ENCODE measurements at places on chromosomes 5 and 9. TPM values are rescaled to one million over a fixed set of nuclear protein-coding genes. Genes with fewer than 3 reads are reported as not detected.

SAPCD2 gene
- 24.9 TPM for total RNA-seq

IRX2 gene
- total RNA-seq = 2.8 TPM

ORM2 gene
- total RNA-seq = not detected

KCNN2 gene
- 4.7 TPM for total RNA-seq

PCDHGB4 gene
- 13.9 TPM for total RNA-seq

DMGDH gene
- 0.73 TPM for total RNA-seq

PRRT1B gene
- 71.4 TPM for total RNA-seq

ARSI gene
- 2.4 TPM for total RNA-seq

TYRP1 gene
- not detected for total RNA-seq

PGM5 gene
- 0.67 TPM for total RNA-seq

OR13C2 gene
- total RNA-seq = not detected

CACNA1B gene
- total RNA-seq = 3.6 TPM

GPX3 gene
- total RNA-seq = 44.9 TPM

SPATA6L gene
- 1.3 TPM for total RNA-seq

GCNT4 gene
- 1.1 TPM for total RNA-seq

UBE2QL1 gene
- total RNA-seq = 0.08 TPM

CCIN gene
- 0.27 TPM for total RNA-seq

RARS1 gene
- 101 TPM for total RNA-seq

SSNA1 gene
- 66.5 TPM for total RNA-seq

CDH9 gene
- total RNA-seq = not detected

ADAMTS12 gene
- total RNA-seq = 80.2 TPM

UBTD2 gene
- total RNA-seq = 30.4 TPM

OTULIN gene
- 35.3 TPM for total RNA-seq

PCDHA12 gene
- 13.8 TPM for total RNA-seq

THOC3 gene
- total RNA-seq = 111 TPM

NOXA1 gene
- total RNA-seq = 6.6 TPM

CPEB4 gene
- total RNA-seq = 13.1 TPM

SLC6A3 gene
- 0.18 TPM for total RNA-seq

SLC6A19 gene
- total RNA-seq = 0.09 TPM

Measured in endodermal cell (in vitro differentiated cells).